ENCODE measurements at places on chromosomes 3 and 15.

GRCh38 chr3:96986241-96986640, 171.8 kb downstream of the EPHA6 start:
- H3K27ac ChIP-seq: no peak overlapping the region
- H3K4me1 ChIP-seq: no peaks in the 10 kb centered on the region
- no peaks in the 10 kb centered on the region for H3K27me3 ChIP-seq
- no peak for DNase-seq
- H3K4me3 ChIP-seq: no peak overlapping the region

DNA sequence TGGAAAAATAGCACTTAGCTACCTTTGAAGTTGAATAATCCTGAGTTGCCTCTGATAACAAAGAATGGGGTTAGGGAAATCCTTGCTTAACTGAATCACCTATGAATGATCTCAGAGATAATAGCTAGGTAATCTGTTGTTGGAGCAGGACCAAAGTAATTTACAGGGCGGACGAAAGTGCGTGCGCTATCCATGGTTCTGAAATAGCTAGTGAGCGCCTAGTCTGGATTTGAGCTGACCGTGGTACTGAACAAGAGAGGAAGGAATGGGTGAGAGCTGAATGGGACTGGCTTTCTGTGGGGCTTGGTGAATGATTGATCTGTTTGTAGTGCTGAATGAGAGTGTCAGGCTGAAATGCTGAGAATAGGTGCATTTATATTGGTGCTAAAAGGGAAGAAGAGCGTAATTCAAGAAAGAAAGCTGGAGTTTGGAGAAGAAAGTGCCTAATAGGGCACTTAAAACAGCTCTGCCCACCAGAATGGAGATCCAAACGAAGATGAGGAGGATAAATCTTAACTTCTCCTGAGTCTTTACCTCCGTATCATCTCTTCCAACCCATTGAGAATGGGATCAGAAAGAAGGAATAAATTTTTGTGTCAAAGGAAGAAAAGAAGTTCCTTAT, 10.1 kb downstream of the SCN10A start:
- H3K36me3 ChIP-seq: no peaks in the 10 kb centered on the region
- peak; percentile 95 for DNase-seq
- no peak overlapping the region for H3K27ac ChIP-seq
- no peaks in the 10 kb centered on the region for H3K27me3 ChIP-seq

DNA sequence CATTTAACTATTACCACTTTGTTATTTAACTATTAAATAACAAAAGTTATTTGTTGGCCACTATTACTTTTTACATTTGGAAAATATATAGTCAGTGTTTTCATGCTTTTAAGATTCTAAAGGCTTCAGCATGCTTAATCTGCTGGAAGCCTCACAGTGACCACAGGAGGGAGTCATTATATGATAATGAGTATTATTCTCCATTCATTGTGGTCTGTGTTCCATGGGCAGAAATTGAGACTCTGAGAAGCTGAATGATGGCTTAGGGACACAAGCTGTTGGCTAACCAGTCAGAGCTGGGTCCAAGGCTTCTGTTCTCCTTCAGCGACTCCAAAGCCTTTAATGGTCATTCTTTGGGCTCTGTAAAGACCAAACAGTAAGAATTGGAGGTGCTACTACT, 64.7 kb downstream of the BFSP2 start:
- DNase-seq: no peak
- no peak overlapping the region for H3K4me3 ChIP-seq
- no peaks in the 10 kb centered on the region for H3K36me3 ChIP-seq
- peaks cover 5% of the 10 kb centered on the region for H3K27me3 ChIP-seq
- H3K27ac ChIP-seq: no peak overlapping the region

- H3K4me3 ChIP-seq: no peak overlapping the region
- no peaks in the 10 kb centered on the region for H3K4me1 ChIP-seq
- H3K27me3 ChIP-seq: no peaks in the 10 kb centered on the region
- DNase-seq: no peak
- no peak overlapping the region for H3K27ac ChIP-seq
- H3K36me3 ChIP-seq: no peaks in the 10 kb centered on the region
Observed at GRCh38 chr3:139327861-139328260, 16.0 kb upstream of the MRPS22 start.

DNA sequence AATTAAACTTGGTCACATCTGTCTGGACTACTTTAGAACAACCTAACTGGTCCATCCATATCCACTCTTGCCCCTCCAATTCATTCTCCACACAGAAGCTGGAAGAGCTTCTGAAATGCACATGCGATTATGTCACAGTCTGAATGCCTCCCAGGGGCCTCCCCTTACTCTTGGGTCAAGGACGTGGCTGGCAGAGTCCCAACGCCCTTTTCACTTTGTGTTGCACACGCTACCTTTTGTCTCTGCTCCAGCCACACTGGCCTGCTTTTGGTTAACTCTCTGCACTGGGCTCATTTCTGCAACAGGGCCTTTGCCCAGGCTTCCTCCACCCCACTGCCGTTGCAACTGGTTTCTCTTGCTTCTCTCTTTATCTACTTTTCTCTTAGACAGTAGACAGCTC, 245.2 kb downstream of the IL20RB start:
- H3K36me3 ChIP-seq: no peaks in the 10 kb centered on the region
- no peaks in the 10 kb centered on the region for H3K4me1 ChIP-seq
- no peak for DNase-seq
- H3K27me3 ChIP-seq: no peaks in the 10 kb centered on the region
- H3K27ac ChIP-seq: no peak overlapping the region
- no peak overlapping the region for H3K4me3 ChIP-seq

GRCh38 chr3:158722108-158722507, 10.1 kb downstream of the RARRES1 start:
- no peaks in the 10 kb centered on the region for H3K4me1 ChIP-seq
- no peak for DNase-seq
- peaks cover 9% of the 10 kb centered on the region for H3K36me3 ChIP-seq
- H3K27ac ChIP-seq: no peak overlapping the region
- H3K27me3 ChIP-seq: no peaks in the 10 kb centered on the region
- H3K4me3 ChIP-seq: no peak overlapping the region

GRCh38 chr3:146827836-146828235, 222.7 kb upstream of the PLSCR5 start:
- no peaks in the 10 kb centered on the region for H3K4me1 ChIP-seq
- no peak overlapping the region for H3K27ac ChIP-seq
- DNase-seq: no peak

DNA sequence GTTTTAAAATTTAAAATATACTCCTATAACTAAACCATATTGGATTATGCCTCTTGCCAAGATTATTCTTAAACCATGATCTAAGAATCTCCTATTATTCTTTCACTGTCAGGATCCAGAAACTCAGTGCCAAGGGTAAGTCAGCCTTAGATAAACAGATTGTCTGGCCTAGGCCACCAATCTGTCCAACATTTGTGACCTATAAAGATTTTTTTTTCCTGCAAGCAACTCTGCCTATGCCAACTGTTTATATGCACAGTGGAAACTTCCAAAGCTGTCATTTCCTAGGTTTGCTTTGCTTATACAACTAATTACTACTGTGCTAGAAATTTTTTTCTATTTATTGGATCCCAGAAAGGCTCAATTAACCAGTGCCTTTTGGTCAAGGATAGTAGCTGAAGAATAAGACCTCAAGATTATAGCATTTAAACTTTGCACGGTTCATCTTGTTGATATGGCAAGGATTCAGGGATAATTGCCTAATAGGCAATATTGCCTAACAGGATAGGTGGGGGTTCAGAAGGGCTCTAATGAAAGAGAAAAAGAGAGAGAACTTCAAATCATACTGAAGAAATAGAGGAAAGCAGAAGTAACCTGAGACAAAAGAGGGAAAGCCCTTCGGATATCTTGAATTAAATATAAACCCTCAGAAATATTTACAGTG, 22.8 kb downstream of the GAP43 start:
- H3K36me3 ChIP-seq: no peaks in the 10 kb centered on the region
- no peaks in the 10 kb centered on the region for H3K4me1 ChIP-seq
- no peaks in the 10 kb centered on the region for H3K27me3 ChIP-seq
- H3K4me3 ChIP-seq: no peak overlapping the region
- no peak overlapping the region for H3K27ac ChIP-seq

DNA sequence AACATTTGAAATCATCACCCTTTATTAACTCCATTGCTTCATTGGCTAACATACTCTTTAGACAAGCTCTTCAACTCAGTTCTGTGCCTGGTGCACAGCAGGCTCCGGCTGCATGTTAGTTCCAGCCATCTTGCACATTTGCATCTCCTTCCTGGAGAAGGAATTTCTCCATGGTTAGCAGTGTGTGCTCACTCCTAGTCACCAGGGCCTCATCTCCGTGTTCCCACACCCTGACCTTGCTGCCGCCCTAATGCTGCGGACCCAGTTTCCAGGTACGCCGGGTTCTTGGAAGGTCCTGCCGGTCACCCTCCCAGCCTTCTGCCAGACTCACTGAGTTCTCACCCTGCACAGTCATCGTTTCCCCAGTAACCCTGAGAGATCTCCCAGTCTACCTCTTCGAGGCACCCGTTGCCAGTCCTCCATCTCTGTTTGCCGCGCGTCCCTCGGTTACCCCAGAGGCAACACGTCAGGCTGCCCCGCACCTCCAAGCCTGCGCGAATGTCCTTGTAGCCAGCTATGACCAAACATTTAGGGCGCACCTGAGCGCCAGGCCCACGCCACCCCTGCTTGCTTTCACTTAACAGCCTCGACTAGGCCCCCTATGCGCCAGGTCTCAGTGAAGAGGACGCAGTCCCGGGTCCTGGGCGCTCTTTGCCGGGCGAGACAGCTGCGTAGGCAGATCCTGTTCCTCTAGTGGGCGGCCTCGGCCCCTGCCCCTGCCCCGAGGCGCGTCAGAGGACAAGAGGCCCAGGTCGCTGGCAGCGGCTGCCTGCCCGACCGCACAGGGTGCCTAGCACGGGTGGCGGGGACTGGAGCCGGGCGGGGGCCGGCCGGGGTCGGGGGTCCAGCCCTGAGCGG, 747 bp upstream of the ZNF592 start:
- no peaks in the 10 kb centered on the region for H3K36me3 ChIP-seq
- peak overlapping the region; percentile 88 for H3K27ac ChIP-seq
- peaks cover 6% of the 10 kb centered on the region for H3K4me1 ChIP-seq
- peak overlapping the region; percentile 88 for H3K4me3 ChIP-seq
- DNase-seq: peak; percentile 62

All from neuronal stem cell (in vitro differentiated cells).